ENCODE measurements at places on chromosomes 4 and X.

GRCh38 chr4:48967101-48967500, 19.0 kb upstream of the CWH43 start:
- DNase-seq = no peak

- no peak for DNase-seq
Measured at GRCh38 chrX:154378059-154378798, 866 bp upstream of the EMD start.

- DNase-seq = no peak
Measured at GRCh38 chr4:37767019-37767418, 59.5 kb upstream of the PGM2 start.

DNA sequence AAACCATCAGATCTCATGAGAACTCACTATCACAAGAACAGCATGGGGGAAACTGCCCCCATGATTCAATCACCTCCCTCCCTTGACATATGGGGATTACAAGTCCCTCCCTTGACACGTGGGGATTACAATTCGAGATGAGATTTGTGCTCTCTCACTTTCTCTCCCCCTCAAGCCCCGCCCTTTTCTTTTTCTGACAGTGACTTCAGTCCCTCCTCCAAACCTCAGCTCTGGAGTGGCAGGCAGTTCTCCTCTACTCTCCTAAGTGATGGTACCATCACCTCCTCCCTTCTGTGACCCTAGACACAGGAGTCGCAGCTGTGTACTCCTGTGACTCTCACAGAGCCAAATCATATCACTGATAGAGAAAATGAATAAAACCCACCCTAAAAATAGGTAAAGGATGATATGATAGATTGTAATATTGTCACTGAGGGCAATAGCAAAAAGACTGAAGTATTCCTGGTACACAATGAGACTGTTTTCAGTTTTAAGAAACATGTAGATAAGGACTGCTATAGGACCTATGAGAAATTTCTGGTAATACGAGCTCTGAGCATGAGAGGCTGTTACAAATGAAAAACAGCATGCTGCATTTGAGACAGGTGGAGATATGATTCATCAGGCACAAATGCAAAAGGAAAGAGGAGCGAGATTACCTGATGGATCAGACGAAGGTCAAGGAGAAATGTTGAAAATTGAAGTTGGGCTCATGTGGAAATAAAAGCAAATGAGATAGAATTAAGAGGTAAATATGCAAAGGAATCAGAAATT, 101.2 kb upstream of the CBLL2 start:
- no peak for DNase-seq

GRCh38 chr4:85650908-85651307, 176.0 kb downstream of the ARHGAP24 start:
- DNase-seq = no peak

All from stimulated activated CD8-positive, alpha-beta memory T cell treated with anti-CD3 and anti-CD28 coated beads, Interleukin-4, amount 100 ng/mL, for 1 hour (primary cell).